ENCODE measurements at places on chromosomes 3 and 15.
A peak's percentile ranks its signal among the peaks of the same experiment; 100 is the strongest.

DNA sequence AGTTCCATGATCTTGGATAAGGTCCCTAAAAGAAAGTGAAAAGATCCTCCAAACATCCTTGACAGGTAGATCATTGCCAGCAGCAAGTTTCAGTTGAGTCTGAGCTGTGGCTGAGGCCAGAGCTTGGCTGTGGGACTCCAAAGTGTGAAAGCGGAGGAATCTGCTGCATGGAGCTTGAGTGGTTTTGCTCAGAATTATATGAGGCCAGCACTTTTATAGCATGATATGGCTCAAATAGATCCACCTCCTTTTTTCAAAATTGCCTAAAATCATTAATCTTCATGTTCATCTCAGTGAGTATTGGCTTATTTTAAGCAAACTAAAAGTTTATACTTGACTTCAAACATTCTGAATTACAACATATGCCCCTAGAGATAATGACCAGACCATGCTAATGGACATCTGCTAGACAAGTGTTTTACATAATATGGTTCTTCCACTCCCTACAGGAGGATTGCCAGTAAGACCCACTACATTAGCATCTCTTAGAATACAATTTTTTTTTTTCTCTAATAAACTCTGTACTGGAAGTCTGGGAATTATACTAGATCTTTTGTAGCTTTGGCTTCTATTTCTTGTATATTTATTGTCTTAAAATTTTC, 368.1 kb downstream of the ZPLD1 start:
- no peak for DNase-seq

DNA sequence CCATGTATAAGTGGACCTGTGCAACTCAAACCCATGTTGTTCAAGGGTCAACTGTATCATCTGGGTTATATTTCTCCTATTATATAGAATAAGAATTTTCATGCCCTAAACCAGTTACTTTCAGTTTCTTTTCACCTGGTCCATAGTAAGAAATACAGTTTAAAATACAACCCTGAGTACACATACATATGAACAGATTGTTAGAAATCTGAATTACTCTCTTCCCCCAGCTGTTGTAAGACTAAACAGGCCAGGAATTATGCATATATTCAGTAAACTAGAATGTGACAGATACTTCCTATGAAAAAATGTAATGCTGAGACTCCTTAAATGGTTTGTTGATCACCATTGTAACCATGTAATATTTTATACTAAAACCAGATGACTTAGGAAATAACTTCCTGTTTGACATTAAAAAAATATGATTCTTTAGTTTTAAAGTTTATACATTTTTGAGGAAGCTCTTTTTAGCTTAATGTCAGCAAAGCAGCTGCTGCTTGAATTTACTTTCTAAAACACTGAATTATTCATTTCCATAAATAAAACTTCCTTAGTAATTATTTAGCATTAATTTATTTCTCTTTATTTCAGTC, 52.5 kb upstream of the ZCWPW2 start:
- no peak for DNase-seq

DNA sequence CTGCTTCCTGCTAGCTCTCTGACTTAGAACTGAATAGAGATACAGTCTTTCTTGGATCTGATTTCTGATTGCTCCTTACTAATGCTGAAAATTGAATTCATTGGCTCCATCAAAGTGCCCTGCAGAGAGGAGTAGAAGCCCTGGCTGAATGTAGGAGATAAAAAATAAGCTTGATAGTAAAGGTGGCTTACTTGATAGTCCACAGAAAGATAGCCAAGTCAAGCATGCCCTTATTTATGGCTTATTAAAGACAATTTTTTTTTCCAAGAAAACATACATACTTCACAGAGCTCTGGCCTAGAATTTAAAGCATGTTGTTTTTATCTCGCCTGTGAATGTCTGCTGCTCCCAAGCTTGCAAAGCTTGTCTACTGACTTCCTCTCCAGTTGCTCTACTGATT, 124.6 kb upstream of the CADPS start:
- no peak for DNase-seq

DNA sequence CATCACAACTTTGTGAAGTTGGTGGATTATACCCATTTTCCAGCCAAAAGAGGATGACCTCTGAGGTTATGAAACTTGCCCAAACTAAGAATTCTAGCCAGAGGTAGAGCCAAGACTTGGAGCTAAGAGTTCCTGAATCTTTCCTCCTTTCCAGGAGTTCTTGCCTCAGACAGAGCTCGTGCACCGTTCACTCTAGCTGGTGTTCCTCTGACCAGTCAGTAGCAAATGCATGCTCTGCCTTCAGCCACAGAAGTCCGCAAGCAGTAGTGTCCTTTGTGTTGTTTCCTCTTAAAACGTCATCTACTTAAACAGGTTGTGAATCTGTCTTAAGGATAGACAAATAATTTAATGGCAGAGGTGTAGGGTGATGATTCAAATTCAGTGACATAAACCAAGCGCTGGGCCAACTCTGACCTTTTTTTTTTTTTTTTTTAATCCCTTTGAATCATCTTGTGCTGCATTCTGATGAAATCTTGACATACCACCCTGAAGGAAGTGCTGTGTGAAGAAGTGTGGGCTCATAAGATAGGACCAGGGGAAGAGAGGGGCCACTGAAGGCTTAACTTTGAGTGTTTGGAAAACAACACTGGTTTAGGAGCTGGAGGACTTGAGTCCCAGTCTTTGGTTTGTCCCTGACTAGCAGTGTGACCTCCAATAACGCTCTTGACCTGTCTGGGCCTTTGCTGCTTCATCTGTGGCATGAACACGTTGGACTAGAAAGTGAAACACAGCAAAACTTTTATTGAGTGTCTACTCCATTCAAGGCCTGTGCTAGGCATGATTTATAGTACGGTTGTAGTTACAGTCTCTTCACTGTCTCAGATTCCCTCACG, 53.4 kb downstream of the ITPR1 start:
- DNase-seq: no peak

GRCh38 chr3:53155760-53156159, 5.2 kb upstream of the PRKCD start:
- DNase-seq: no peak

GRCh38 chr3:155587581-155587980, 157.3 kb downstream of the PLCH1 start:
- DNase-seq: no peak

DNA sequence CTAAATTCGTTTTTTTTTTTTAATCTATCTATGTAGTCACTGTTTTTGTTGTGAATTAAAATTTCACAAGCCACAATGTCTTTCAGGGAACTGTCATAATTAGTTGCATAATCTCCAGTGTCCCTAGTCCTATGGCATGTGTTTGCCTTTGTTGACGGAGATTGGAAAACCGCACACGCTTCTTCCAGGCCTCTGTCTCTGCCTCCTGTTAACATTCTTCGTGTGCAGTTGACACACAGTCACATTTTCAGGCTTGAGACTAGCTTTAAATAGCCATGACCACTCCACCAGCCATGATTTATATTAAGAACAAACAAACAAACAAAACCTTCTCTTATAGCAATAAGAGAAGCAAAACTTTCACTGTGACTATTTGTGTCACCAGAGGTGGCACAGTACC, 139.8 kb downstream of the DUT start:
- no peak for DNase-seq

DNA sequence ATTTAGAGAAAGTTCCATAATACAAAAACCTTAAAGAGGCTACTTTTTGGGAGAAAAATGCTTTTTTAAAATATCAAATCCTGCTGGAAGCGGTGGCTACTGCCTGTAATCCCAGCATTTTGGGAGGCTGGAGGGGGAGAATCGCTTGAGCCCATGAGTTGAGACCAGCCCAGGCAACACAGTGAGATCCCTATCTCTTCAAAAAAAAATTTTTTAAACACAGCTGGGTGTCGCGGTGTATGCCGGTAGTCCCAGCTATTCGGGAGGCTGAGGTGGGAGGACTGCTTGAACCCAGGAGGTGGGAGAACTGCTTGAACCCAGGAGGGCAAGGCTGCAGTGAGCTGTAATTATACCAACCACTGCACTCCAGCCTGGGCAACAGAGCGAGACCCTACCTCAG, 14.2 kb downstream of the SLTM start:
- DNase-seq: no peak

- no peak for DNase-seq
These were observed 46.4 kb downstream of the CBLB start for GRCh38 chr3:105822171-105823123.

DNA sequence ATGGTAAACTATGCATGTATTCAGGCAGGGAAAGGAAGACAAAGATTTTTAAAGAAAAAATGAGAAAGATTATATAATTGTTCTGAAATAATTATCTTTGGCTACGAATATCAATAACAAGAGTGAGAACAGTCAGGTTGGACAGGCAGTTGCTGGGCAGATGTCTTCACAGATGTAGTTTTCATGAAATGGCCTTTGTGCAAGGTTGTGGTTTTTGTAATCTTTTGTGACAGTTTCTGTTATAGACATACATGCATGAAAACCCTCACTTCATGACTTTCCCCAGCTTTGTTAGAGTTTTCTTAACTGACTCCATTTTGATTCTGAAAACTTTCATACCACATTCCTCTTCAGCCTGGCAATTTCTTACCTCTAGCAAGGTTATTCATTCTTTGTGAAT, 34.9 kb upstream of the SLC25A36 start:
- no peak for DNase-seq

DNA sequence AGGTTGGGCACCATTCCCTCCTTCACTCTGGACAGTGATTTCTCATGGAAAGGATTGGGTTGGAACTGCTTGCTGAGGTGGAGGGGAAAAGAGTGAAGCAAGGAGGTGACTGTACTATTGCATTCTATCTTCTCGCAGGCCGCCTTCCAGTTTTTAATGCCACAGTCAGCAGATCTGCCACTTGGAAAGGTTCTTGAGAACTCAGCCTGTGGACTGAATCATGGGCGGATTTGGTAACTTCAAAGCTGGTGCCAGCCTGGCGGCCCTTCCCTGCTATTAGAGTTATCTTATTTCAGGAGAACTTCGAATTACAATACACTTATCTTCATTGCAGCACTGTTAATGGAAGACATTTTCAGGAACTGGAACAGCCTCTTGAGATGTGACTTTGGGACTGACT, 23.1 kb upstream of the SLC28A2 start:
- no peak for DNase-seq

- DNase-seq: no peak
These were observed 226.7 kb upstream of the ALCAM start for GRCh38 chr3:105139881-105140560.

GRCh38 chr15:82663186-82663600, 16.0 kb upstream of the CPEB1 start:
- DNase-seq: peak; percentile 58

GRCh38 chr3:146306656-146307455, 56.0 kb upstream of the PLSCR4 start:
- no peak for DNase-seq

DNA sequence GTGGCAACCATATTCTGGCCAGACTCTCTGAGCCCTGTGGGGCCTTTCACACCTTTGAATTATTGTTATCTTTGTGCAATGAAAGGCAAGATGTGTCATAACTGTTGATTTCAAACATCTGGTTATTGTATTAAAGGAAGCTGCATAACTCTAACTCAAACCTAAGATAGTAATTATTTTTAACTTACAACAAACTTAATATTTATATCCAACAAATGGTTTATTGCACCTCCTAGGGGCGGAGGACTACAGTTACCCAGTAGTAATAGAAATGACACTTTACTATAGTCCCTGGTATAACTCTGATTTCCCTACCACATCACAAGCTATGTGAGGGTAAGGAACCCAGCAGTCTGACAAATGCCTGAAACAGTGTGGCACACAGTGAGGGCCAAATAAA, 363.9 kb upstream of the SUCLG2 start:
- no peak for DNase-seq

DNA sequence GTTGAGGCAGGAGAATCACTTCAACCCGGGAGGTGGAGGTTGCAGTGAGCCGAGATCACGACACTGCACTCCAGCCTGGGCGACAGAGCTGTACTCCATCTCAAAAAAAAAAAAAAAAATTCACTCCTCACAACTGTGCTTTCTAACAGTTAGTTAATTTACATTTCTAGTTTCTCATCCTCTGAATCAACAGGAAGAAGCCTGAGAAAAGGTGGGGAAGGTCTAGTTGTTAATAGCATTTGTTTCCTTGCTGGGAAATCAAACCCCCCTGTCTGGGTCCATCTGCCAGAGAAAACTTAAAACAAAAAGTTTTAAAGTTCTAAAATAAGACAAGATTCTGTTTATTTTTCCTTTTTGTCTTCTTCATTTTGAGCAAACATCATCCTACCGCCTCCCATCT, 62.3 kb downstream of the TMEM39A start:
- DNase-seq: no peak

- DNase-seq: no peak
These were observed 277 bp downstream of the FMN1 start for GRCh38 chr15:33194237-33194636.

DNA sequence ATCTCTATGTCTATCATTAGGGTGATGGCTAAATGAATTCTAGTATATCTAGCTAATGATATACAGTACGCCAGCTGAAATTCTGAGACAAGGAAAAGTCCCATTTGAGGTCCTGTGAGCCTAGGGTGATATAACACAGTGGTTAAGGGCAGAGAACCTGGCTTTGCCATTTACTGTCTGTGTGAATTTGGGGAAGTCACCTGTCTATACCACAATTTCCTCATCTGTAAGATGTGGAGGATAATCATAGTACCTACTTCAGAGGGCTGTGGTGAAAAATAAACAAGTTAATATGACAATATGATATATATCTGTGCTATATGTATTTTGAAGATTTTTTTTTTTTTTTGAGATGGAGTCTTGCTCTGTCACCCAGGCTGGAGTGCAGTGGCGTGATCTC, 9.8 kb upstream of the ANKDD1A start:
- DNase-seq: no peak

DNA sequence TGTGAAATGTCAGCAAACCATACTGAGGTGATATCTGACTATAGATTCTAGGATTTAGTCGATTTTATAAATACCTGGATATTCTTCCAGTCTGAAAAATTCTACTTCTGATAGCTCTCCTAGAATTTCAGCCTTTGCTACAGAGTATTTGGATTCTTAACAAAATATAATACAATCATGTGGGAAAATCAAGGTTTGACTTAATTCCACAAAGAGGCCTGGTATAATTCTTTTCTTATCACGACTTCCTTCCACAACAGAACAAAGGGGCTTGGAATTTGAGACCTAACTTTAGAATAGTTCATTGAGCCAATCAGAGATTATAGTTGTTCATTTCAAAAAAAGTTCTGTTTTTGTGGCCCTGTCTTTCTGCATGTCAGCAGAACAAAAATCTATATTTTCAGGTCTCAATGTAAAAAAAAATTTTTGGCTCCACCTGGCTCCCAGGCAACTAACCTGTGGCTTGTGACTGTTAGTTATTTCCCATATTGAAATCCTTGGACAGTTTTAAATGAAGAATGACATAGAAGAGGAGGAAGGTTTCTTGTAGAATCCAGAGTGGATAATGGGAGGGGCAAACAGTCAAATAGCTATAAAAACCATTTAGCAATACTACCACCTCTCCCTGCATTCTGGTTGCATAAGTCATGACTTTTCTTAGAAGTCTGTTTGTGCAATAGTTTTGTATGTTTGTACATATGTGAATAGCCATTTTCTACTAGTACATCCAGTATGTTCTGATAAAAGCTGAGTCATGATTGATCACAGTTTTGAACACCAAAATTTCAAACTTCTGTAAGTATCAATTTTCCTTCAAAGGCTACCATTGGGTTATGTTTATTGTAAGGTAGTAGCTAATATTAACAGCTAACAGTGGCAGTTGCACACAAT, 4.0 kb downstream of the TM4SF1 start:
- no peak for DNase-seq

- DNase-seq: no peak
These were observed 282.9 kb upstream of the COL8A1 start for GRCh38 chr3:99355465-99355864.

GRCh38 chr15:27358751-27359434, 387.9 kb downstream of the GABRG3 start:
- DNase-seq: no peak

Data from HTR-8/SVneo (cell line).